Effector memory CD4-positive, alpha-beta T cell (primary cell): ENCODE measurements at places on chromosomes 12 and 14.

- DNase-seq = no peak
Measured at GRCh38 chr12:88393017-88393767, 187.1 kb downstream of the KITLG start.

GRCh38 chr14:65321370-65321875 lies 91.1 kb upstream of the FUT8 start:
- no peak for DNase-seq

DNA sequence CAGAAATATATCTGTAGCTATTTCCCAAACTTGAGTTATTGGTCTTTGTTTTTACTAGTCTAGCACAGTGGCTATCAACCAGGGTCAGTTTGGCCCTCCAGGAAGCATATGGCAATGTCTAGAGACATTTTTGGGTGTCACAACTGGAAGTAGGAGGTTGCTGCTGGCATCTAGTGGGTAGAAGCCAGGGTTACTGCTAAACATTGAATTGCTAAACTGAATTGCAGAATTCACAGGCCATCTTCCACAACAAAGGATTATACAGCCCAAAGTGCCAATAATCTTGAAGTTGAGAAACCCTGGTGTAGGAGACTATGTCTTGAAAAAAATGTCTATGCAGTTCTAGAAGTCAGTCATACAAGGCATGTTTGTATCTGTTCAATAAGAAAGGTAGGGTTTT lies 27.7 kb downstream of the ARHGAP5 start:
- no peak for DNase-seq

GRCh38 chr14:34204774-34205173 lies 253.9 kb upstream of the EGLN3 start:
- no peak for DNase-seq

- no peak for DNase-seq
Measured at GRCh38 chr12:16685107-16685506, 79.1 kb upstream of the LMO3 start.

- DNase-seq = no peak
Measured at GRCh38 chr12:48454667-48455066, 17.7 kb upstream of the ANP32D start.

GRCh38 chr12:22396735-22397134 lies 62.2 kb upstream of the ST8SIA1 start:
- DNase-seq = no peak

- peak; percentile 49 for DNase-seq
Measured at GRCh38 chr12:76020731-76021672, 10.6 kb downstream of the PHLDA1 start.

- DNase-seq = no peak
Measured at GRCh38 chr14:100552524-100553125, 34.6 kb downstream of the BEGAIN start.

GRCh38 chr12:123001464-123001863 lies 21.0 kb downstream of the ARL6IP4 start:
- no peak for DNase-seq

- DNase-seq = no peak
Measured at GRCh38 chr12:91210144-91210543, 27.5 kb upstream of the DCN start.

GRCh38 chr12:1719139-1719538 lies 28.3 kb downstream of the ADIPOR2 start:
- DNase-seq = no peak

GRCh38 chr12:106945261-106945851 lies 10.4 kb upstream of the TMEM263 start:
- no peak for DNase-seq

GRCh38 chr12:102800565-102800964 lies 116.5 kb downstream of the PAH start:
- DNase-seq = no peak

DNA sequence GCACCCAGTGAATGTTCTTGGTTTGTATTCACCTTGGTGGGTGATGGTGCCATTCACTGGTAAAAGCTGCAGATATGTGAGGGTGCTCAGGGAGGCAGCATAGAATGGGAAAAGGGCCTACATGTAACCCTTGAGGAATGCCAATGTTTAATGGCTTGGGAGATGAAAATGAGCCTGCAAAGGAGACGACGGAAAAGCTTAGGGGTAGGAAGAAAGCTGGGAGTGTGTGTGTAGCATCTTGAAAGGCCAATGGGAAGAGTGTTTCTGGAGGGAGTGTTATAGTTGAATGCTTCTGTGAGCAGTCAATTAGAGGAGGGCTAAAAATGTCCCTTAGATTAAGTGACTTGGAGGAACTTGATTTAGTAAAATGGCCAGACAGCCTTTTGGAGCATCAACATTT lies 24.9 kb downstream of the PPM1A start:
- no peak for DNase-seq

DNA sequence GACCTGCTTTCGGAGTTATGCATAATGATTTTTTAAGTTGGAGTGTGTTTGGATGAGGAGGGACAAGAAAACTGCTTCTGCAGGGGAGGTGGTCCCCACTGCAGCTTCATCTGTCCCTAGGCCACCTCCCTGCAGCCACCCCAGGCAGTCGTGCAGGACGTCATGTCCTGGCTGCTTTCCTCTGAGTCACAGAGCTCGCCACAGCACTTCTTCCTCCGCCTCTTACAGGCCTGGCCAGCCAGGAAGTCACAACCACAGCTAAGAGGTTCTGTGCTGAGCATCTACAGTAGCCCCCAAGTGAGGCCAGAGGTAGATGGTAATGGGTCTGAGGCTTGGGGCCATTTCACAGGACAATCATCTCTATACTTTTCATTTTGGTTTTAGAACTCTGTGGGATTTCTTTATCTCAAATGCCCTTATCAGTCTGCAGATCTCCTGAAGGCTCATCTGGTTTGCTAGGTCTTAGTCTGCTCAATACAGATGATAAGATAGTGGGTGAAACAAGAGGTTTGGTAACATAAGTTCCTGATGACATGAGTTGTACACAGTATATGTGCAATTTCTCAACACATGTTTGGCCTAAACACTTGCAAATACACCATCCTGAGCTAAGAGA lies 106.4 kb downstream of the ARF6 start:
- DNase-seq = peak; percentile 71

GRCh38 chr14:104048758-104049507 lies 36.6 kb upstream of the ASPG start:
- no peak for DNase-seq

DNA sequence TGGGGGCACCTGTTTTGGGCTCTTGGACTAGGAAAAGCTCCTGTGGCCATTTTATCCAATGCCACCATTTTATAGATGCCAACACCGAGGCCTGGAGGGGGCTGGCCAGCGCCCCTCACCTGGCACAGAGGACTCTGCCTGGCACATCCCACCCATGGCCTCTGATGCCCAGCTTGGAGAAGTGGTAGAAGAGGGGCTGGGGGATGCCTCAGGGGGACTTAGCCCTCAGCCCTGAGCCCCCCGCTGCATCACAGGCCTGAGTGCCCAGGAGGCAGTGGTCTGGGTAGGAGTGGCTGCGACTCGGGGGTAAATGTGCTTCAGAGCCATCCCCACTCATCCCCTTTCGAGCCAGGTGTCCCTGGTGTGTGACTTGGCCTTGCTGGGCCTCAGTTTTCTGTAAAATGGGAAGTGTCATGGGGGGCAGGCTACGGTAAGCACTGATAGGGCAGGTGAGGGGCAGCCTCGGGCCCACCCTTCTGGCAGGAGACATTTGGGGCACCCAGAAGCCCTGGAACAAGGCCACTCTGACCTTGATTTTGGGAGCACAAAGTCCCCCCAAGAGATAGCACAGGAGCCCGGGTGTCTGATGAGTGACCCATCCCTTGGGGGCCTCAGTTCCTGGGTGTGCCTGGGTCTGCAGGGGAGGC lies 22.5 kb downstream of the SH2B3 start:
- no peak for DNase-seq

GRCh38 chr12:3632754-3633153 lies 120.2 kb downstream of the CRACR2A start:
- DNase-seq = no peak

GRCh38 chr12:94650143-94651056 lies at the start of gene TMCC3:
TMCC3 (minus strand) TSS chr12:94650557; CDS start chr12:94650430, 127 bp downstream.
- no peak for DNase-seq

GRCh38 chr12:51421266-51421884 lies 3.3 kb upstream of the SLC4A8 start:
- no peak for DNase-seq

DNA sequence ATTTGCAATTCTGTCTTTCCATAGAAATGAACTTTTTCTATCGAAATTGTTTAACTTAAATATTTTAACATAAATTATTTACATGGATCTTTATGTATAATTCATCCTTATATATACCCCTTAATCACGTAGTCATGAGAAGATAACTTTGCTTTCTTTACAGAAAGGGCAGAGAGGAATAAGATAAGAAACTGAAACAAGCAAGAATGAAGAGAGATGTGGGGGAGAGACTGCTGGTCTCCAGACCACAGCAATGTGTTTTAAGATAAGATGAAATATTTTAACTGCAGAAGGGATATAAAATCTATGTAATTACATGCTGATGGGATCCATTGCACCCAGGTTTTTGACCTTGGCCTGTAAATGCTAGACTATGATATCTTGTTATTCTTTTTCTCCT lies 34.7 kb upstream of the DNM1L start:
- DNase-seq = no peak
